NCI-H1092 (cell line): ENCODE measurements at places on chromosomes 7 and 10.
A peak's percentile ranks its signal among the peaks of the same experiment; 100 is the strongest.

DNA sequence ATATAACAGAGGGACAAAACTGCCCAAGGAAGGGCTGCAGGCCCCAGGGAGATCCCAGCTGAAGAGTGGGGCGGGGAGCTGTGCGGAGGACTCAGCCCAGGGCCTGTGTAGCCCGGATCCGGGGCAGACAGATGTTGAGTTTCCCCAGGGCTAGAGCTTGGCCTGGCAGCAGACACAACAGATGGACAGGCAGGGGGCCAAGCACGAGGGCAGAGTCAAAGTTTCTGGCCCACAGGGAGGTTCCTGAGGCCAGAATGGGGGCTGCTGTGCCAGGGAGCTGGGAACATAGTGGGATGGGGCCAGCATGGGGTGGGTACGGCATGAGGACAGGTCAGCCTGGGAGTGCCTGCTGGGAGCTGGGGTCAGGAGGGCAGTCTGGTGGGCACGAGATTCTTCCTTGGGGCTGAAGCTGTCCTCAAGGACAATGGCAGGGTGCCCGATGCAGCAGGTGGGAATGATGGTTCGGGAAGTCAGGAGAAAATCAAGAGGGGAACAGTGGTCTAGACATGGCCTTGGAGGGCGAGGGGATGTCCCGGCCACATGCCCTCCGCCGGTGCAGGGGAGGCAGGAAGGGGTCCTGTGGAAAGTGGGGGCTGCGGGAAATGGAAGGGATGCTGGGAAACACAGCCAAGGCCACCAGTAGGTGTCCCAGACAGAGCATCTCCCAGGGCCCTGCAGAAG, 519.1 kb upstream of the FOXK1 start:
- DNase-seq: no peak

DNA sequence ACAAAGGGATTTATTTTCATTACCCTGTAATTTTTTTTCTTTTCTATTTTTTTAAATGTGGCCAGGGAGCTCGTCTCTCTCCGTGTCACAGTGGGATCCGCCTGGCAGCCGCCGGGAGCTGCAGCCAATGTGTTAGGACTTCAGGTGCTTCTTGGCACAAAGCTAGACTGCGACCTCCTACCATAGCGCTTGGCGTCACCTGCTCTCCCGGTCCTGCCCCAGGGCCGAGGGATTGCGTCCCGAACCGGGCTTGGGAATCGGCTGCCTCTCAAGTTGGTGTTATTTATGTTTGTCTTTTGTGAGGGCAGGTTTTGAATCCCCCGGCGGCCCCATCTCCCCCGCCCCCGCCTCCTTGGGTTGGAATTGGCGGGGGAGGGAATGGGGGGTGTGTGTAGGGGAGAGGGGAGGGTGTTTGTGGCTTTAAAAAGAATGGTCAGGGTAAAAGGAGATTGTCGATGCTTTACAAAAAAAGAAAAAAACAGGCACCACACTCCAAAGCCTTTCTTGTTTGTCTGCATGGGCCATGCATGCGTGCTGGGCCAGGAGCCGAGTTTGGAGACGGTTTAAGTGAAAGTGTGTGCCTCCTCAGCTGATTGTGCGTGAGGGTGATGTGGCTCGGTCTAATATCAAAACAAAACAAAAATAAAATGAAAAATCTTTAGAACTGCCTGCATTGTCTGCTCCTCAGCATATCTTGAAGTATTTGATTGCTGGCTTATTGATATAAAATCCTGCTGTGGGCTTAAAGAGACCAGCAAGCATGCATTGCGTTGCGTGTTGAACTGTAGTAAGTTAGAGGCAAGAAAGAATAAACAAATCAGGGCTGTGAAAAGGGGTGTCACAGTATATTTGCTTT, 1.2 kb downstream of the PPP1R9A start:
- peak; percentile 67 for DNase-seq

GRCh38 chr7:5997210-5997808, 11.5 kb downstream of the PMS2 start:
- DNase-seq: peak; percentile 32

DNA sequence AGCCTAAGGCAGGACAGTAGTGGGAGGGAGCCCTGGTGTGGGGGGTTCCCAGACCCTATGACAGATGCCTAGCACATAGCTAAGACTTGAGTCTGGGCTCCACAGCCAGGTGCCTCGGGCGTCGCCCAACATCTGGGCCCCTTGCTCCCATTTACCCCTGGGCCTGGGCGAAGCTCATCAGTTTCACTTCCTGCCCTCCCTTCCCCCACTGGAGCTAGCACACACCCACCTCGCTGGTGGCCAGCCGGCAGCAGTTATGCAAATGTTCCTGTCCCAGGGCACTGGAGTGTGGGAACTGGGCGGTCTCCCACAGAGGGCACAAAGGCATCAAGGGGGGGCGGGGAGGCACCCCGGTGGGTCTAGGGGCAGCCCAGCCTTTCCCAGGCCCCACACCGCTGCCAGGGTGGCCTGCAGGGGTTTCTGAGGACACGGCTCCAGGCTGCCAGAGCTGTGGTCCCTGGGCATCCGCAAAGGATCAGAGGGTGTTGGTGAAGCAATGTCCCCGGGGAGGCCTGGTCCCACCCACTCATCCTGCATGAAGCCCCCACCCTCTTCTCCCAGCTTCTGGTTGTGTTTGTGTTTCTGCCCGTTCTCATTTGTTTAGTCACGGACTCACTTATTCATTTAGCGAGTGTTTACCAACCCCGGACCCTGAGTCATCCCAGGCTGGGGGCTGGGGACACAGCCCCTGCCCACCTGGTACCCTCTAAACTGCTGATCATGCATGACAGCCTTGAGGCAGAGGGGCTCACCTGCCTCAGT, 20.4 kb downstream of the SH2B2 start:
- DNase-seq: no peak

- DNase-seq: no peak
These were observed 465.4 kb downstream of the ETV1 start for GRCh38 chr7:13524076-13524475.

DNA sequence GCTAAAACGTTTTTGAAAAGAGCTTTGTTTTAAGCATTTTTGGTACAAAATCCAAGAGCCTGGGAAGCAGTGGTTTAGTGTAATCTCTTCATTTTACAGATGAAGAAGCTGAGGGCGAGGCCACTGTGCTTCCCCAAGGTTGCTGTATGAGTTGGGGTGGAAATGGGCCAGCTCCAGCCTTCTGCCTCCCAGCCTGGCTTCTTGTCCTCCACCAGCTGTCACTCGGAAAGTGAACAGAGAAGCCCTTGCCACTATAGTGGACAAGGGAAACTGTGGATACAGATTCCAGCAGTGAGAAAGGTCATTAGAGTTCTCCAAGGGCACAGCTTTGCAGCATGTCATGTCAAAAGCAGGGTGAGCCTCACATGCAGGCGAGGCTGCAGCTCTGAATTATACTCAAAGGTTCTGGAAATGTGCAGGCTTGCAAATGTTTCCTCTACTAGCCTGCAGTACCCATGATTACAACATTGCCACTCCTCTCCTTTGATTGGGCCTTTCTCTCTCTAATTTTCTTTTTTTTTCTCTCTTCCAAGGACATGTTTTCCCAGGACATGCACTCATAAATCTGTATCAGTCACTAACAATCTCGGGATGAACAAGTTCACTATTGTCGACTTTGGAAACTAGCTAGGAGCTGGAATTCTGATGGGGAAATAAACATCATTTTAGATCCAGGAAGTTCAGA, 33.0 kb downstream of the BAMBI start:
- DNase-seq: no peak

DNA sequence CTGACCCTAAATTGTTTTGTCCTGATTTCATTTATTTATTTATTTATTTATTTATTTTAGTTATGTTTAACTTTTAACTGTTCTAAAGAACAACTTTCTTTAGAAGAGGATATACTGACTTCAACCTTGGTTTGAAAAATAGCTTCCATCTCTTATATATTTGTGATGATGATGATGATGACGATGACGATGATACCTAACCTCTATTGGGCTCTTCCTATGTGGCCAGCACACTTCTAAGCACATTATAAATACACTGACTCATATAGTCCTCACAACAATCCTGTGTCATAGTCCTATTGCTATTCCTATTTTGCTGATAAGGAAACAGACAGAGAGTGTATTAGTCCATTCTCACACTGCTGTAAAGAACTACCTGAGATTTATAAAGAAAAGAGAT, 162.9 kb upstream of the KIAA1217 start:
- DNase-seq: no peak

- no peak for DNase-seq
These were observed 128.7 kb downstream of the AKR1D1 start for GRCh38 chr7:138204982-138205298.

GRCh38 chr7:4076701-4077294, 605.3 kb upstream of the FOXK1 start:
- no peak for DNase-seq

DNA sequence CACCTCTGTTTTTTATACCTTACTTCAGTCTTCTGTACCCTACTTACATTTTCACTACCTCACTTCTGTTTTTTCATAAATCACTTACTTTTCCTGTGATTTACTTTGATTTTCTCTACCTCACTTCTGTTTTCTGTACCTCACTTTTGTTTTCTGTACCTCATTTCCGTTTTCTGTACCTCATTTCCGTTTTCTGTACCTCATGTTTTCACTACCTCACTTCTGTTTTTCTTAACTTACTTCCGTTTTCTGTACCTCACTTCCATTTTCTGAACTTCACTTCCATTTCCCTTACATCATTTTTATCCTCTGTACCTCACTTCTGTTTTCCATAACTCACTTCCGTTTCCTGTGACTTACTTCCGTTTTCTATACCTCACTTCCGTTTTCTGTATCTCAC, 492.0 kb upstream of the AKR1E2 start:
- DNase-seq: no peak

GRCh38 chr10:37856881-37857286, 526 bp downstream of the ZNF248 start:
- peak; percentile 3 for DNase-seq

- DNase-seq: no peak
These were observed 377.0 kb downstream of the GATA3 start for GRCh38 chr10:8431511-8431910.

- DNase-seq: no peak
These were observed 148.9 kb downstream of the ARID5B start for GRCh38 chr10:62050346-62050892.

DNA sequence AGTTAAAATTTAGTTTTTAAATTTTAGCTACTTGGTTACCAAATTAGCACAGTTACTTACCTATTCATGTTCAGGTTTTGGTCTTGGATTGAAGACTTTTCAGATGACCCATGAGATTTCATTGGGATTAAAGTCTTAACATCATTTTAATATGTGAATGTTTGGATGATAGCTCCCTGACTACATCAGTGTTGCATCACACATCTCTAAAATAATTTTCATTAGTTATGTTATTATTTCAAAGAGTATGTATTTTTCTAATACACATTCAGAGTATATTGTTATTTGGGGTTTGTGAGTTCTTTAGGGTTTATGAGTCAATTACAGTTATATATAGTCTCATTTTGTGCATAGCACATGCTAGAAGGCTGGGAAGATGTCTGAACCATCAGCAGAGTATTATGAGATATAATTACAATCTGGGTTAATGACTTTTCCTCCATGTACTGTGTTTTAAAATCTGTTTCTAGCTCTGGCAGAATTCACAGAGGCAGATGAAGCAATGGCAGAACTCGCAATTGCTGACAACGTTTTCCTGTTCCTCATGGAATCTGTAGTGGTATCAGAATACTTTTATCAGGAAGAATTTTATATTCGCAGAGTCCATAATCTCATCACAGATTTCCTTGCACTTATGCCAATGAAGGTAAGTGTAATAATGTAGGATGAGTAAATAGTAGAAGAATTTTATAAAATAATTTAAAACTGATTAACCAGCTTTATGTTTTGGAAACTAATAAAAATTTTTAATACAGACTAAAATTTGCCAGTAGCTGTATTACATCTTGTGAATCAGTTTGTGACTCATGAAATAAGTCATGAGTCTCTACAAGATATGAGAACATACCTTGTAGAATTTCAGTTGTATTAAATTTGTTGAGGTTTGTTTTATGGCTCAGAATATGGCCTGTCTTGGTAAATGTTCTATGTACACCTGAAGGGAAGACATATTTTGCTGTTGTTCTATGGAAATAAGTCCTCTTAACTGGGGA, 26.9 kb downstream of the NUP205 start:
- no peak for DNase-seq

- no peak for DNase-seq
These were observed 64.6 kb downstream of the PRTFDC1 start for GRCh38 chr10:24887855-24888231.

- no peak for DNase-seq
These were observed 317 bp downstream of the PDZD7 start for GRCh38 chr10:101030496-101031127.

DNA sequence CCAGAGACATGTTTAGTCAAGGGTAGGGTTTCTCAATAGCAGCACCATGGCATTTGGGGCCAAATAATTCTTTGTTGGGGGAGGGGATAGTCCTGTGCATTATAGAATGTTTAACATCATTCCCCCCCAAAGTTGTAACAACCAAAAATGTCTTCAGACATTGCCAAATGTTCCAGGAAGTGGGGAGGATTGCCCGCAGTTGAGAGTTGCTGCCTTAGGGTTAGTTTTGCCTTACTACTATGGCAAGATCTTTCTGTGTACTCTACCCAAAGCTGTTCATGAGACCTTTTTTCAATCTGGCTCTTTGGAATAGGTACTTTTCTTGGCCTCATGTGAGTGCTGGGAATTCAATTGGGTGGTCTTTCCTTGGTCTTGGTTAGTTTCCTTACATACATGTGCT, 34.1 kb downstream of the SAMD8 start:
- DNase-seq: no peak

GRCh38 chr7:24637706-24638105, 64.5 kb downstream of the PALS2 start:
- no peak for DNase-seq

DNA sequence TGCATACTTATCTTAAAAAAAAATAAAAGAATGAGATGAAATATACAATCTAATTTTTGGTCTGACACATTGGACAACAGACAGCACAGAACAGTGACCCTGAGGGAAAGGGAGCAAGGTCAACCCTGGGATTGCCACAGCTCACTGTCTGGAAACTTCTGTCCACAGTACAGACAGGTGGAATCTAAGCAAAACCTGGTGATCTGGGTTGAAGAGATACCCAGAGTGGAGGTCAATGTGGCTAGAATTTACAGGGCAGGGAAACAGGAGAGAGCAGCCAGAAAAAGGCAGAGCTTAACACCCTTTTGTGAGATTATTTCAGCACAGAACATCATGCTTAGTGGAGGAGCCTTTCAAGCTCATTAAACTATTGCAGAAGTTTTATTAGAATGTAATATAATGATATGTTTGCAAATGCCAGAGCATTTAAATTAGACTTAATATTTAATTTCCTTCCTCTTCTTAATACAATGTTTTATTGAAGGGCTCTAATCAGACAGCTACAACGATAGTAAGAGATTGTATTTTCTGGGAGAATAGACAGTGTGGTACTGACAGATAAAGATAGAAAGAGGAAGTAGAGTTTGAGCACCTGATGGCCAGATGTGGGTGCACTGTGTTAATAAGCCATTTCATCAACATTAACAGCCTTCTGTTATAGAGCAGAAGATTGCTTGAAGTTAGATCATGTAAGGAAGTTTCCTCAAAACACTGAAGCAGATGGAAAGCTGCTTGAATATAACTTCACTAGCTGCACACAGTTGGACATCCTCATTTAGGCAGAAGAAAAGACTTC, 309.4 kb downstream of the HGF start:
- no peak for DNase-seq
